ENCODE measurements at places on chromosomes 7 and 10.
A peak's percentile ranks its signal among the peaks of the same experiment; 100 is the strongest.

DNA sequence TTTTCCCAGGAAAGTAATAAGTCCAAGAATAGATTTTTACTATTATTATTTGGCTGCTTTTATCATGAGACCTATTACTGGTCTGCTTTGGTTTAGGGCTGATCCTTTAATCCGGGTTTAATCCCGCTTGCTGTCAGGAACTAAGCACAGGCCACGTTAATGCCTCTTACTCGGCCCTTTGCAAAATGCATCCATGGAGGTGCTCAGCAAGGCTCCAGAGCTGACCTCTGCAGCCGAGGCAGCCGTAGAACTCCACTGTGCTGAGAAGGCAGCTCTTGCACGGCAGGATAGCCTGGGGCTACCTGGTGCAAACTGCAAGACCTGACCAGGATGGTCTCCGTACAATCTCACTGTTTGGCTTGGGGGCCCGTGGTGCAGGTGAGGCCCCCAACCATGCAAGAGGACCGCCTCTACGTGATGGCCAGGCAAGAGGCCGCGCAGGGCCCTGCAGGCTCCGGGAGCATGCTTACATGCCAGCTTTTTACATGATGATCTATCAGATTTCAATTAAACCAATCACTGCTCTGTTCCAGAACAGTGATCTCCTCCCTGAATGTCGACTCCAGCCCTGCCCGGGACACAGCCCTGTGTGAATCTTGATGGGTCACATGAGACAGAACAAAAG is 10.4 kb upstream of the CALML3 start:
- no peak for DNase-seq

DNA sequence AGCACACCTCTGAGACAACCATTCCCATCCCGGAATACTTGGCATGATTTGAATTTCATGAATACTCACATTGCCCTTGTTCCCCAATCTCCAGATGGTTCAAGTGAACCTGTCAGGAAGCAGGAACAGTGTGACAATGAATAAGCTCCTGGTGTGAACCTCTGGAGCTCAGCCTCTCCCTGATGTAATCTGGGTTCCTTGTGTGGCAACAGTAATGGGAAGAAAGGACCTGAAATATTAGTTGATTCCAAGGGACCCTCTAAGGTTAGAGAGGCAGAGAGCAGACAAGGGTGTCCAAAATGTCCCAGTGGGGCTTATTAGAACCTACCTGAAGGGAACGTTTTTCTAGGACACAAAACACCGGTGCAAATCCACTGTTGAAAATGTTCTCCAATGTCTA is 8.5 kb downstream of the OR2A7 start:
- DNase-seq: no peak

GRCh38 chr7:93538061-93538460 is 36.5 kb downstream of the CALCR start:
- DNase-seq: no peak

DNA sequence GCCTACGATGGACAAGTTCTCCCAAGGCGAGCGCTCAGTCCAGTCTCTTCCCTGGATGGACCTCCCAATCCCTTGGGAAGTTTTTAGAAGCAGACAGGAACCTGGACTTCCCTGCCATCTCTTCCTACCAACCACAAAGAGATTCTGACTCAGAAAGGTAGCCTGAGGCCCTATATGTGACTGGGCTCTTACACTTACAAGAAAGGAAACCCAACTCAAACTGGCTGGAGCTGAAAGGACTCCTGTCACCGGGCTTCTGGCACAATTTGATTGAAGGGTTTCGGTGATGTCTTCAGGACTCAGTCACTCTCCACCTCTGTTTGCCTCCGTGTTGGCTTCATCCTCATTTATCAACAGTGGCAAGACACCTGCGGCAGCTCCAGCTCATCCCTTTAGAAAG is 3.7 kb upstream of the COL13A1 start:
- DNase-seq: no peak

DNA sequence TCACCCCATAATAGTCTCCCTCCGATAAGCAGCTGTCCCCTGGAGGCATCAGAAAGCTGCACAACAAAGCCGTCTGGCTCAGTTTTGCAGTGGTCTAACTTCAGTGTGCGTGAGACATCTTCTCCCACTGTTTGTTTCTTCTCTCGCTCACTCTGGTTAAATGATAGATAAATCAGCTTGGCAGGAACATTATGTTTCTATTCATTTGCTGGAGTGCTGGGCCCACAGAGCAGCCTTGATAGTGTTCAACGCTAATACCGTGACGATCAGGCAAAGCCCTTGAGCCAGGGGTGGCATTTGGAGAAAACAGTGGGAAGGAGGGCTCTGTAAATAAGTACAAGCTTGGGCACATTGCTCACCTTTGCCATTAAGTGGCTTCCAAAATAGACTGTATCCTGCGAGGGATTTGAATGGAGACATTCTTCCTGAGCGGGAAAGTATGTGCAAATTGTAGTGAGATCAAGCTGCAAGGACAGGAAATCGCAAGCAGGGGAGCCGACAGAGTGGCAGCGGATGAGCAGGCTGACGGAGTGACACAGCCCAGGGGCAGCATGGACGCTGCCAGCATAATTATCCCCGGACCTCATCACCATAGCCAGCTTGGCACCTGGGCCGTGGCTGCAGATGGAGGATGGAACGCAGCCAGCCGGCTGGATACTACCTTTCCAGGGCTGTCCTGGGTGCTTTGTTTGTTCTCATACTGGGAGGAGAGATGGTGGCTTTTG is 256.8 kb upstream of the FZD8 start:
- no peak for DNase-seq

- no peak for DNase-seq
Measured at GRCh38 chr10:13091801-13092200, 8.2 kb upstream of the OPTN start.

GRCh38 chr7:94195201-94195600 is 191.0 kb upstream of the BET1 start:
- no peak for DNase-seq

DNA sequence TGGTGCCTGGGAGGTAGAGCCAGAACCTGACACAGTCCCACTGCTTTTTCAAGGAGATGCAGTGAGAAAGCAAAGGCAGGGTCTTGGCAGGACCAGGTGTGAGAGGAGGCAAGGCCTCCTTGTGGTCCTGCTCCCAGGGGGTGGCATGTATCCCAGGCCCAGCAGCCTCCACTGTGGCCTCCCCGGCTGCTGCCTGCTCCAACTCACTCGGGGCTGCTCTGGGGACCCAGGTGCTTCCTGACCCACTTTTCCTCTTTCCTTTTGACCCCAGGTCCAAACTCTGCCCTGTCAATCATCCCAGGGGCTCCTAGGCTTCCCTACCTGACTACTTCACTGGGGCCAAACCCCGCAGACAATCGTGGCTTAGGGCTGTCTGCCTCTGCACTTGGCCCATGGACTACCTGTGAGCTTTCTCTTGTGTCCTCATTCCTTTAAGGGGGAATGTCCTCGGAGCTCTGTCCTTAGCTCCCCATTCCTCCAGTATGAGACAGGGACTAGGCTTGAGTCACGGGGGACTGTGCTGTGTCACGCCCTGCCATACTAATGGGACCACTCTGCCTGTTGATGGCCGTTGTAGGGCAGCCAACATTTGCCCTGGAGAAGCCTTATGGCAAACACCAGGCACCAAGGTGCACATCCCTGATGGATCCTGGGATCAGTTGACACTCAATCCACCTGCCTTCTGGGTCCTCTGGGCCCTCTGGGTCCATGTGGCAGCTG is 1.1 kb upstream of the AEBP1 start:
- DNase-seq: no peak

GRCh38 chr7:105718511-105718925 is 137.2 kb upstream of the EFCAB10 start:
- no peak for DNase-seq

DNA sequence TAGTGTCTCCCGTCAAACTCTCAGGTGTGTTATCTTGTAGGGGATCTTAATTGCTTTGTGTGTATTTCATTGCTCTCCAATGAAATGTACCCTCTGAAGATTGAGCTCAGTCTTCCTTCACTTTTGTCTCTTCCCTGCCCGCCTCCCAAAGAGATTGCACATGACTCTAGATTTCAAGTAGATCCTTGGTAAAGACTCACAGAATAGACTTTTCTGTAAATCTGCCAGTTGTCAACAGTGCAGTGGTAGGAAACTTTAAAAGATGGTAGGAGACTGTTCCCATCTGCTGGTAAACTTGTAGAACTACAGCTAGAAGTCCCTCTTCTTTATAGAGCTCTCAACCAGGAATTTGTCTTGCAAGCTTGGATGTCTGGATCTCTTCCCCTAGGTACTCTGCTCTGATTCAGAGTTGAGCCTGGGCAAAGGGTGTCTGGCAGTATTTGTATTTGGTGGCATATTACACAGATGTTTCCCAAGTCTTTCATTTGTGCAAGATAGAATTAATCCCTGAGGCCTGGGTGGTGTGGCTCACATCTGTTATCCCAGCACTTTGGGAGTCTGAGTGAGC is 9.6 kb downstream of the CCL26 start:
- peak; percentile 23 for DNase-seq

DNA sequence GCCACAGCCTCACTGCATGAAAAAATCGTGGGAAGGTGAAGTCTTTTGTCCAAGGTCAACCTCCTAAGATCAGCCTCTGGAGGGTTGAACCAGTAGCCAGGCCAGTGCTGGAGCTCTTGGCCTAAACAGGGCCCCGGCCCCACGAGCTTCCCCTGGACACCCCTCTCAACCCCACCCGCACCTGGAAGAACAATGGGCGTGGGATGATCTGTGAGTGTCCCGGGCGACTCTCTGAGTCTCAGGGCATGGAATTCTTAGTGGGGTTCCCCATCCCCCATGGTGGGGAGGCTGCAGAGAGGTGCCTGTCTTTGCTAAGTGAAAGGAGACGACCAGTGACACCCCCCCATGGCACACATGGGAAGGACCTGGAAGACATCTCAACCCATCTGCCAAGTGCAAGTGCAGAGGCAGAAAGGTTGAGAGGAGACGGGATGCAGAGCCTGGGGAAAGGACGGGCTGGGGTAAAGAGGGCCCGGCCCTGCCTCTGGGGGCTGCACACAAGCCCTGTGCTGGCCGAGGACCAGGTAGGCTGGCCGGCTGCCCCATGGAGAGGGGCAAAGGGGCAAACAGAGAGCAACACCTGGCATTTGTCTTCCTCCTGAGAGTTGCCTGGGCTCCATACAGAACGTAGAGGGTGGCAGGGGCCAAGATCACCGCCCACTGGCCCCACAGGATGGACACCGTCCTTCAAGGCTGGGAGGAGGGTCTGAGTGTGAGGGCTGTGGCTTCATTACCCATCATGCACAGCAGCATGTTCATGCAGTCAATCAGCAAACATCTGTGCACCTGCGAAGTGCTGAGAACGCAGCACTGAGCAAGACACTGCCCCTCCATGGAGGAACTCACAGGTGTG is 163.0 kb upstream of the PPP2R2D start:
- no peak for DNase-seq

DNA sequence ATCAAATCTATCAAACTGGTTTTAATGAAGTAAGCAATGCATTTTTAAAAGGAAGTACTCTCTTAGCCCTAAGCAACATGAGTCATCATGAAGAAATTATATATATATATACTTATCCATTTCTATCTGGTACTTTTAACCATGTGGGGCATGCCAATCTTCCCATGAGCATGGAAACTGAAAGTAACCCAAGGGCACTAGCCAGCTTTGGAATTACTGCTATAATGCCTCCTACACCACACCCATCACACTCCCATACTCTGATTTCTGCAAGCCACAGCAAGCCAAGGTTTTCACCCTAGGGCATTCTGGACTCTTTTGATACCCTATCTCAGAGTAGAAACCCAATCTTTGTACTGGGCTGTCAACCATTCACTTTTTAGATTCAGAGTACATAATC is 204.6 kb downstream of the IMMP2L start:
- no peak for DNase-seq

- no peak for DNase-seq
Measured at GRCh38 chr7:55117286-55117685, 98.5 kb downstream of the EGFR start.

DNA sequence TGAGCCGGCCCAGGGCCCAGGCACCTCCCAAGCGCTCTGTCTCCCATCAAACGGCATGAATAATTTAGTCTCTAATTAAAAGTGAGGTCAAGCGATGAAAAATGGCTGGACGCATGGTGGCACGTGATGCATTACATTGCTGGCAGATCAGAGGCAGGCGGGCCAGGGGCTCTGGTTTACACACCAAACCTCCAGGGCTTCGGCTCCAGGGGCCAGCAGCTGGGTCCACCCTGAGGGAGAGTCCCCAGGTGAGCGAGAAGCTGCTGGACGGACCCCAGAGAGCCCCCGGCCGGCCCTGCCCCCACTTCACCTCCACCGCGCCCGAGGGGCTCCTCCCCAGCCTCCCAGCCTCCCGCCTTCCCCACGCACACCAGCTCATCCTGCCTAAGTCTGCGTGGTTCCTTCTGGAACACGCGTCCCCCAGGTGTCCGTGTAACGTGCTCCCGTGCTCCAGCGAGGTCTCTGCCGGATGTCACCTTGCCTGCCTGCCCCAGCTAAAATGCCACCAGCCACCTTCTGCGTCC is 23.2 kb downstream of the UNCX start:
- DNase-seq: no peak

- DNase-seq: no peak
Measured at GRCh38 chr10:101285519-101286070, 56.3 kb upstream of the LBX1 start.

DNA sequence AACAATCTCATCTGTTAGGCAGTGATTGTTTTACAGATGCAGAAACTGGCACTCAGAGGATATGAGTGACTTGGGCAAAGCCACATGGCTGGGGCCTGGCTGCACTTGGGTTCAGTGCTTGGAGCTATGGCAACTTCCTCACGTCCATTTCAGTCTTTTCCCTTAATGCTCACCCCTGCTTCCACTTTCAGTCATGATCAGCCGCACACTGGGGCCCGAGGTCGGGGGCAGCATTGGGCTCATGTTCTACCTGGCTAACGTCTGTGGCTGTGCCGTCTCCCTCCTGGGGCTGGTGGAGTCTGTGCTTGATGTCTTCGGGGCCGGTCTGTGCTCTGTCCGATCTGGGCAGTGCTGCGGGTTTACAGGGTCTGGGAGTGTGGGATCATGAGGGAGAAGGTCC is 3.0 kb downstream of the SLC12A9 start:
- DNase-seq: no peak

DNA sequence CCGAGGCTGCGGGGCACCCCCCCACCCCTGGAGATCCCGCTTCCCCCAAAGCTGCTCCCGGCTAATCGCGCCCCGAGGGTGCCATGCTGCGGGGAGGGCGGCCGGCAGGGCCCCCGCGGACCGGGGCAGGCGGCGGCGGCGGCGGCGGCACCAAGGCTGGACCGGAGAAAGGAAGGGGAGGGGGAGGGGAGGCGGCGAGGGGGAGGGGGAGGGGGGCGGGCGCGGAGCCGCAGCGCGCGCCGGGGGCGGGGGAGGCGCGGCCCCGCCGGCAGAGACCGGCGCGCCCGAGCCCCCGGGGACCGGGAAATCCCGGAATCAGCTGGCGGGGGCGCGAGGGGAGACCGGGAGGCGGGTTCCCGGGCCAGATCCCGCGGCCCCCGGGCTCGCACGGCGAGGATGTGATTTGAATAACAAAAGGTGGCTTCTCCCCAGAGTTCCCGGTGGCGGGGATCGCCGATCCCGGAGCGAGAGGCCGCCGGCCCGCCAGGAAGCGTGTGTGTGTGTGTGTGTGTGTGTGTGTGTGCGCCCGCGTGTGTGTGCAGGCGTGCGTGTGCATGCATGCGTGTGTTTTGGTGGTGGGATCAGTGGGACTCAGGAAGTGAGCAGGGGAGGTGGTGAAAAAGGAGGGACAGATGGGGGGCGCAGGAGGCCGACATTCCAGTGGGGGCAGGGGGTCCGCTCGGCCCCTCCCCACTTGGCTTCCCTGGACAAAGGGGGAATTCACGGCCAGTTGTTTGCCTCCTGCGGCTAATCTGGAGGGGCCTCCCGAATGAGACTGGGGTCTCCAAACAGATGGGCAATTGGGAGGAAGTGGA is 99.5 kb downstream of the HIP1 start:
- DNase-seq: peak; percentile 22

GRCh38 chr10:32054094-32054493 is 2.1 kb downstream of the KIF5B start:
- DNase-seq: no peak

GRCh38 chr10:106559442-106559841 is 605.1 kb downstream of the SORCS1 start:
- no peak for DNase-seq

Measured in memory B cell (primary cell).